ENCODE measurements at places on chromosomes 1 and 21.
A peak's percentile ranks its signal among the peaks of the same experiment; 100 is the strongest.

- DNase-seq, result no peak
Observed at GRCh38 chr21:35284199-35284598, 235.1 kb upstream of the RUNX1 start.

- DNase-seq, result no peak
Observed at GRCh38 chr1:52413410-52413989, 9.1 kb downstream of the PRPF38A start.

DNA sequence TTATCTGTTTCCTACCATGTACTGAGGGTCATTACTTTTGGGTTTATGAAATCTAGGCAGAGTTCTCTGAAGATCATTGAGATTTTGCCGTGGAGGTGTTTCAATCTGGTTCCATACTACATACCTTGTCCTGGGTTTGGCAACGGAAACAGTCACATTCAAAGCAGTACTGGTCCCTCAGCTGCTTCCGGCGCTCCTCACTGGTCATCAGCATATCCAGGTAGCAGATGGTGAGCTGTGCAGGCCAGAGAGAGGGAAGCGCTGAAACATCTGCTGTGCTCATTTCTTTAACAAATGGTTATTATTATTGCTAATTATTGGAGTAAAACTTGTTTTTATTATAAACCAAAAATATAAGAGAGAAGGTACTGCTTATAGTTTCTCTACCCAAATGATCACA lies 591.7 kb downstream of the SMYD3 start:
- no peak for DNase-seq

GRCh38 chr1:25524568-25525360 lies 18.6 kb upstream of the LDLRAP1 start:
- DNase-seq, result no peak

GRCh38 chr1:110234691-110235090 lies 24.6 kb downstream of the KCNC4 start:
- no peak for DNase-seq

DNA sequence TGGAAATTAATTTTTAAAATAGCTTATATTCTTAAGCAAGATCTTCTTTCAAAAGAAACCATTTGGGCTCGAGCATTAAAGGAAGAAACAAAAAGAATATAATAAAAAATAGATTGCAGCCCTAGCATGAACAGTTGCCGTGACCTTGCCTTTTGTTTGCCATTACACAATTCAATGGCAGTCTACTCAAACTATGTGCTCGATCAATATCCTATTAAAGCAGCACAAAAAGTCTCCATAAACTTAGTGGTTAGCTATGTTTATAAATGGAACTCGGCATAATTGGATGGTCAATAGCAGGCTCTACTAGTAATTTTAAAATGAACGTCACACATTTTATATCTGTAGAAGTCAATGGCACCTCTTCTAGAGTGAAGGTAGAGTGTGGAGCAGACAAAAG lies 256.5 kb downstream of the NFIA start:
- DNase-seq, result no peak

DNA sequence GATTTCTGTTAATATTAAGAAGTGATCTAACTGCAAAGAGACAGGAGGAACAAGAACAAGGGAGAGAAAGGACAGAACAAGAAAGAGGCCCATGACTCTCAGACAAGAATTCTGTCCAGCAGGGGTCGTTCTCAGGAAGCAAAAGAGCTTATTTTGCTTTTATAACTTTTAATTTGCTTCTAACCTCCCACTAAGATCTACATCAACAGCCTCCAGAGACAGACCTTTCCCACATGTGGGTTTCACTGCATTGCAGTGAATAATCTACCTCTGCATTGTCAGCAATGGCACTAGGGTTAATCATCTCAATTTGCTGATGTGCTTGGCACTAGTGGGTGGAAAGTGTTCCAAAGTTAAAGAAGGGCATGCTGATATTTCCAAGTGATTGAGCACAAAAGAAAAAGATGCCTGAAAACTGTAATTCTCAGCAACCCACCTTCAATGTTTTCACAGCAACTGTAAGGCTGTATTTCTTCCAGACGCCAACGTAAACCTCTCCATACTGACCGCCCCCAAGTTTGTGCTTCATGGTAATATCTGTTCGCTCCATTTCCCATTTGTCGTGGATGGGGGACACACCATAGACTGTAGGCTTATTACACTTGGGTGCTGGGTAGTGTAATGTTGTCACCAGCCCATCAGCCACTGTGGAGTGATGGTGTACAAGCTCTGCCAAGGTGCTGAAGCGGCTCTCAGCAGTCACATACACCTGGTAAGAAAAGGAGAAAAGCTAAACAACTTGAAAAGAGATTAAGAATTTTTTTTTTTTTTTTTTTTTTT lies 39.5 kb downstream of the TOR3A start:
- DNase-seq, result peak; percentile 31

DNA sequence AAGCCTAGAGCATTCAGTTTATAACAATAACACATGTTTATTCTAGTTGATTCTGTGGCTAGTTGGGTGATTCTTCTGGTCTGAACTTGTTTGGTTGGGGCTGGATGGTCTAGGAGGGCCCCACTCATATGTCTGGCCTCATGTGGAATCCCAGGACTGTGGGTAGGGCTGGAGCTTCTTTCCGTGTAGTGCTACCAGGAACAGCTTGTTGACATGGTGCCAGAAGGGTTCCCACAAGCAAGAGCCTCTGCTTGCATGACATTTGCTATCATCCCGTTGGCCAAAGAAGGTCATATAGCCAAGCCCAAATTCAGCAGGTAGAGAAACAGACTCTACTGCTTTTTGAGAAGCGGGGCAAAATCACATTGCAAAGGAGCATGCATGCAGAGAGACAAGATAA lies 67.6 kb upstream of the PPP2R5A start:
- no peak for DNase-seq

- no peak for DNase-seq
Observed at GRCh38 chr1:230283678-230284077, 142.5 kb downstream of the PGBD5 start.

DNA sequence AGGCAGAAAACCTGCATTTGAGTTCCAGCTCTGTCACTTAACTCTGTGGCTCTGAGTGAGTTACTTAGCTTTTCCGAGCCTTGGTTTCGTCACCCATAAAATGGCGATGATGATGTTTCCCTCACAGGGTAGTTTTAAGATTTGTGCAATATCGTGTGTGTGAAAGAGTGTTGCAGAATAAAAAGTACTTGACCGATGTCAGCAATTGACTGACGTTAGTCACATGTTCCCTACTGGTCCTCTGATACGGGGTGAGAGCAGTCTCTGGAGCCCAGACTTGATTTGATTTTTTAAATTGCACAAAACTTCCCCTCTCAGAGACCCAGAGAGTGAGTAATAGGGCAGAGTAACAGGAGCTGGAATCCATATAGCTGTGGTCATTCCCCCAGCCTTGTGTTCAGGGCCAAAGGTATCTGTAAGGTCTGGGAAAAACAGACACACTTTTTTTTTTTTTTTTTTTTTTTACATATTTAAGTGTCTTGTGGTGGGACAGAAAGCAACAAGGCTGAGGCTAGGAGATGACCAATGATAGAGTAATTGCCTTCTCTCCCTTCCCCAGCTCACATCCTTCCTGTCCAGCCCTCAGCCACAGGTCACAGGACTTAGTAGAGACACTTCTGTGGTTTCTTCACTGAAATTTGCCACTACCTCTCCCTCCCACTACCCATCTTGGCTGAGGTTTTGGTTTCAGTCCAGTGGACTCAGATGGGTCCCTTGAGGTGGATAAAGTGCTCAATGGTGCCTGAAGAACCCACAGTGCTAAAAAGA lies 2.0 kb downstream of the FCER1G start:
- DNase-seq, result peak; percentile 57

DNA sequence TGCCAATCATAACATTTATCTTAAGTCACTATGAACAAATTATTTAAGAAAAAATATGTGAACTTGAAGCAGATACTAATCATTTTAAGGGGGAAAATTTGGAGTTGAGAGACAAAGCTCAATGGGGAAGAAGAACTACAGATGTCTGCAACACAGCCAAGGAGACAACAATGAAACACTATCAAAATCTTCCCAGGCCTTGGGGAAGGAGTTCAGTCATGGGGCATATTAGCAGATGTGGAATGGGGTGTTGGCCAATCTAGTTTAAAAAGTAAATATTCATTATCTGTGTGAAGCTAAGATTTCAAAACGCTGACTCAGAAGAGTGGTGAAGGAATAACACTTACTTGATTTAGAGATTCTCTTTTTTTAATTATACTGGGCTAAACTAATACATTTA lies 671.6 kb upstream of the ZP4 start:
- no peak for DNase-seq

DNA sequence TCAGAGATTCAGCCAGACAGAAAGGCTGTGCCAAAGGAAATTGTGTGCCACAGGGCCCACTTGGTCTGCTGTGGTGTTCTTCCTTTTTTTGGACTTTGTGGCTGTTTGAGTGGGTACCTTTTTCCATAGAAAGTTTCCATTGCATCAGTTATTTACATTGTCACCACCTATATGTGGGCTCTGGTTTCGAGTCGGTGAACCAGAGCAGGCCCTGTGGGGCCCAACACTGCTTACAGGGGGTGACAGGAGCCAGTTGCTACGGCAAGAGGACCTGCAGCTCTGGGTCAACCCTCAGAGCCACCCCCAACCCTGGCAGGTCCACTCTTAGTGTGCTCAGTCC lies 157.0 kb upstream of the EDN2 start:
- no peak for DNase-seq

DNA sequence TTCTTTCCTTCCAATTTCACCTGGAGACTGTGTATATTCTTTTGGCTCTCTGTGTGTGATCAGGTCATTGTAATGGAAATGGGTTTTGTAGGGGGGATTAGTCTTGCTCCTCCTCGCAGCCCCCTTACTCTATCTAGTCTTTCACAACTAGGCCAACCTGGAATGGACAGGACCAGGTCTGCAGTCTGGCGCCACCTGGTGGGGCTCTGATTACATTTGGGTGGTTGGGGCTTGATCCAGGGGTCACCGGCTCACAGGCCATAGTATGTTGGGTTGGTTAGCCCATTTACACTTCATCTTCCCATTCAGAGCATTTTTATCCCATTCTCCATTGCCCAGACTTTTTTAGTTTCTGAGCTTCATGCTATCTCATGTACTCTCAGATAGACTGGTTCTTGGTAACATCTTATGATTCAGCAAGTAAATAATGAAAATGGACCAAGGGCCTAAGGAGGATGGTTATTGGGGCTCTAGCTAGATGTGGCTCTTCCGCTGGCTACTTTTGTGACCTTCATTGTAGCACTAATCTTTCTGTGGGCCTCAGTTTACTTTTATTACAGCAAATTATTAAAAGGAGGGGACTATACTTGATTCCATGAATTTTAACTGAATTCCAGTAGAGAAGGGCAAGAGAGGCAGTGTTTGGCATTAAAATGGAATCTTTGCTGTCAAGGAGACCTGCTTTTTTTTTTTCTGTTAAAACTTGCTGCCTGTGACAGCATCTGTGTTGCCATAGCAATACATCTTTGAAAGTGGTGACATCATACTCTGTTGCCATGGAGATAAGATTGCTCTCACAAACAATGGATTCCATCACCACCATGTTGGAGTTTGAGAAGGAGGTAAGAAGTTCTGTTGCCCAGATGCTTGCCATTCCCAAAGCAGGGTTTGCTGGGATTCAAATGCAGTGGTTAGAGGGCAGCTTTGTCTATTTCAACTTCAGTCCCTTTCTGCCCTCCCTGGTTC lies 150.1 kb downstream of the PLXNA2 start:
- DNase-seq, result peak; percentile 18

GRCh38 chr1:173479649-173480048 lies 2.5 kb downstream of the PRDX6 start:
- no peak for DNase-seq

- no peak for DNase-seq
Observed at GRCh38 chr1:204990059-204990664, 52.9 kb upstream of the CNTN2 start.

DNA sequence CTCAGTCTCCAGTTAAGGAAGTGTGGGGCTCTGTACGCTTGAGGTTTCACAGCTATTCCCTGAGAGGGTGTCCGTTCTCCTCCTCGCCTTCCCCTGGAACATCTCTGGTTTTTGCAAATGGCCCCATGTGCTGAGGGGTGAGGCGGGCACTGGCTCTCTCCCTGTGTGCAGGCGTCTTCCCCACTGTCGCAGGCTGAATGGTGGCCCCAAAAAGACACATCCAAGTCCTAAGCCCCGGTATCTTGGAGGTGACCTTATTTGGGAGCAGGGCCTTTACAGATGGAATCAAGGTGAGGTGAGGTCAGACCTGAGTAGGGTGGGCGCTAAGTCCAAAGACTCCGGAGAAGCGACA lies 98.0 kb upstream of the TMPRSS2 start:
- no peak for DNase-seq

GRCh38 chr1:147600119-147601111 lies 59.1 kb downstream of the BCL9 start:
- DNase-seq, result no peak

DNA sequence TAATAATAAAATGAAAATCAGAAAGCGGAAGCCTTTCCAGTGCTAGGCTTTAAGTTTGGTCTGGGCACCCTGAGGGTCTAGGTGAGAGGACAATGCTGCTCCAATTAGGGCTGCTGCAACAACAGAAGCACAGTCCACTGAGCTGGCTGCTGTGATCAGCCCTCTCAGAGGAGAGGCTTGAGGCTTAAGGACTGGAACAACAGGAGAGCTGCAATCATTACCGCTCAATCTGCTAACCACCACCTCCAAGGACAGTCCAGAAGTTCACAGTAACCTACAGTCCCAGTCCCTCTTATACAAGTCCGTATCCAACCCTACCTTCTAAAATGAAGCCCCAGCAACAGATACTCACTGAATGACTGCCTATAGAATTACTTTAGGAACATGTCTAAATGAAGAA lies 62.1 kb downstream of the USP24 start:
- DNase-seq, result no peak

Data from naive B cell (primary cell).